ENCODE measurements at places on chromosomes 5 and 9.

DNA sequence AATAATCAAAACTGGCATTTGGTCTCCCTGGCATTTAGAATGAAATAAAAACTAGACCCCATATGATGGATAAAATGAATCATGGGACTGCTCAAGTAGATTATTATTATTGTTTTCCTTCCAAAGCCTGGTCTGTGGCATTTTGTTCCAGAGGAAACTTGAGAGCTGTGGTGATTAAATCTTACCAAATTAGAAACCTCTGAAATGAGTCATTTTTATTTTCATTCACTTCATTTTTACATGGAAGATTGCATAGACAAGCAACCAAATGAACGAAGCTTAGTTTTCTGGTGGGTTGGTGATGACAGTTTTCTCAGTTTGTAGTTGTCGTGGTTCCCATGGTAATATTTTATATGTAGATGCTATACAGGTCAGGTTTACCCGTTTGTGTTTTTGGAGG, 23.4 kb downstream of the PAM start:
- DNase-seq = no peak

DNA sequence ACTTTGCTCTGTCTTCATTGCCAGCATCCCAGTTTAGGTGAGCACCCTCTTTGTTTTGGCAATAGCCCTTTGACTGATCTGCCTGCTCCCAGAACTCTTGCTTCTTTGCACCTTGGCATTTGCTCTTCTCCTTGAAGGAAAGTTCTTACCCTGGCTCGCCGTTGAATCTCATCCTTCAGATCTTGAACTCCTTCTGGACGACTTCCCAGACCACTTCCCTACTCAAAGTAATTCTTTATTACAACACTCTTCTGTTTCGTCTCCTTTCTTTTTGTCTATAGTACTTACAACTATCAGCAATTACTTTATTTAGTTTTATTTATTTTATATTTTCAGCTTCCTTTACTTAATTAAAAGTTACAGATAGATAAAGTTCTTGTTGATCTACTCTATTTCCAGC, 1510.1 kb downstream of the MAT2B start:
- DNase-seq = no peak

DNA sequence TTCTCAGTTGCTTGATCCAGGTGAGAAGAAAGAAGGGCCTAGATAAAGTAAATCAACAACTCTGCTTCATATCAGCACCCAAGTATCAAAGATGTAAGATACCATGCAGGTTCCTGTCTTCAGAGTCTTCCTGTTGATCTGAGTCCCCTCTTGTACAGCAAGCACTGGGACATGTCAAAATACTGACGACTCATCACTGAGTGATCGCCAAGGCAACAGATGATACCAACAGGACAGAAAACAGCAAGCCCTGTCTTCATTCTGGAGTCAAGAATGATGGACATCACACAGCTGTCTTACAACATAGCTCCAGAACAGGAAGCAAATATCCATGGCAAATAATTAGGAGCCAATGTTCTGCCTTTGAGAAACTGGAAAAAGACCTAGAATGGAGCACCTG, 83.7 kb downstream of the TARS1 start:
- no peak for DNase-seq

GRCh38 chr5:135876146-135876545, 19.5 kb downstream of the IL9 start:
- no peak for DNase-seq

GRCh38 chr9:69760278-69760610, 433 bp upstream of the PTAR1 start:
- DNase-seq = no peak

GRCh38 chr5:139668924-139669661, 20.9 kb downstream of the CXXC5 start:
- no peak for DNase-seq

DNA sequence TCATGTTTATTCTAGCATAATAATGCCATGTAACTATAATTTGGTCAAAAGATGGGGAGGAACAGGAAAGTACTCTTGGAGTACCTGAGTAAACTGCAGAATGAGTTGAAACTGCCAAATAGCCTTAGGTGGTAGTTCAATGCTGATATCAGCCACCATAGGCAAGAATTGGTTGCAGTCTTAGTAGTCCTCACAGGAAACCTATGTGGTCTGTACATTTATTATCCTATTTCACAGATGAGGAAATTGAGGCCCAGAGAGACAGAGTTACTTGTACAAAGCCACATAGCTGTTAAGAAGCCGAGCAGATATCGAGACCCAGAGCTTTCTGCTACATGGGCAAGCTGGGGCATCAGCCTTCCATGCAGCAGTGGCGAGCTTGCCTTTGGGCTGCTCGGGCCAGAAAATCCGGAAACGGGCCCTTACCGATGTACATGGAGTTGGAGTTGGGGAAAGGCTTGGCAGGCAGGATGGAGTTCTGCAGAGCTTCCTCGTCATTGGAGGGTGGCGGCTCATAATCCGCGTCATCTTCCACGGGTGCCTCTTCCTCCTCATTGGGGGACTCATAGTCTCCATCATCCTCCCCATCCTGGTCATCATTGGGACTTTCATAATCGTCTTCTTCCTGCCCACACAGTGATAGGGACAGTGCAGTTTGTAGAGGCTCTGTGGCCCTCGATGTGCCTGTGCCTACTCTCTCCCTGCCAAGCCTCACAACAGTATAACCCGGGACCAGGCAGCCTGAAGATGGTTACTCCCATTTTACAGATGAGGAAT, 27.1 kb downstream of the LCP2 start:
- DNase-seq = no peak

DNA sequence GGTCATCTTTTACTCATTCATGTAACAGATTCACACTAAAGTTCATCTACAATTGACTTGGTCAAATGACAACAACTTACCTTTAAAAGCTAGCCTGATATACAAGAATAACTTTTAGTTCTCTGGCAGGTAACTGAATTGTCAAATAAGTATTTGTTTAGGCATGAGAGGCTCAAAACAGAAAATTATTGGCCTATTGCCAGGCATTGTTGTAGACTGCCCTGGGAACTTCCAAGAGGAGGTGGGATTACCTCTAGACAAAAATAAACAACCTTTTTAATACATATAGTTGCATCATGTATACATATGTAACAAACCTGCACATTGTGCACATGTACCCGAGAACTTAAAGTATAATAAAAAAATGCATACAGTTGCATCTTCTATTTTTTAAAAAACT, 18.2 kb upstream of the SLCO4C1 start:
- DNase-seq = no peak

DNA sequence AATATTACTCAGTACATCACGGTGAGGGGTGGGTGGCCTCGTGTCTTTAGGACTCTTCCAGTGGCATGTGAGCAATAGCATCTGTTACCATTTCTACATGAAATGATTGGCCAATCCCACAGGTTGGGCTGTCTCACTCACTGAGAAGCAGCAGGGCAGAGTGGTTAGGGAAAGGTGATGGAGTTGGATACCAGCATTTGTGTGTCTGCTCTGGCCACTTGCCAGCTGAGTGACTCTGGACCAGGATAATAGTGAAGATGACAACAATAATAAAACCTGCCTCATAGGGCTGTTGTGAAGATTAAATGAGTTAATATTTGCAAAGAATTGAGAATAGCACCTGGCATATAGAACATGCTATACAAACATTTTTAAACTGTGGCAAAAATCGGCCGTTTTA, 42.0 kb downstream of the IQGAP2 start:
- no peak for DNase-seq

DNA sequence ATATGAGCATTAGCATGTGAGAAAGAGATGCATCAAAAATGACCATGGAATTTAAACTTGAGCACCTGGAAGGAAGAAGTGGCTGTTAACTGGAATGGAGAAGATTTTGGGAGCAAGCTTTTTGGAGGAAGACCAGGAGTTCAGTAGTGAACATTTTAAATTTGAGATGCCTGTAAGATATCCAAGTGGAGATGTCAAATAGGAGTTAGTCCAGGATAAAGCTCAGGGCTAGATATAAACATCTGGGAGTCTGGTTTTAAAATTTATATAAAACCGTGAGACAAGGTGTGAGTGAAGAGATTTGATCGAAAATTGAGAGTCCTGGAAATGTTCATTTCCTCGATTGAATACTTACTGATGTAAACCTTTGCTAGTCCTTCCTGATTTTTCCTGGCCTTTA, 217.5 kb downstream of the ZSWIM6 start:
- no peak for DNase-seq

DNA sequence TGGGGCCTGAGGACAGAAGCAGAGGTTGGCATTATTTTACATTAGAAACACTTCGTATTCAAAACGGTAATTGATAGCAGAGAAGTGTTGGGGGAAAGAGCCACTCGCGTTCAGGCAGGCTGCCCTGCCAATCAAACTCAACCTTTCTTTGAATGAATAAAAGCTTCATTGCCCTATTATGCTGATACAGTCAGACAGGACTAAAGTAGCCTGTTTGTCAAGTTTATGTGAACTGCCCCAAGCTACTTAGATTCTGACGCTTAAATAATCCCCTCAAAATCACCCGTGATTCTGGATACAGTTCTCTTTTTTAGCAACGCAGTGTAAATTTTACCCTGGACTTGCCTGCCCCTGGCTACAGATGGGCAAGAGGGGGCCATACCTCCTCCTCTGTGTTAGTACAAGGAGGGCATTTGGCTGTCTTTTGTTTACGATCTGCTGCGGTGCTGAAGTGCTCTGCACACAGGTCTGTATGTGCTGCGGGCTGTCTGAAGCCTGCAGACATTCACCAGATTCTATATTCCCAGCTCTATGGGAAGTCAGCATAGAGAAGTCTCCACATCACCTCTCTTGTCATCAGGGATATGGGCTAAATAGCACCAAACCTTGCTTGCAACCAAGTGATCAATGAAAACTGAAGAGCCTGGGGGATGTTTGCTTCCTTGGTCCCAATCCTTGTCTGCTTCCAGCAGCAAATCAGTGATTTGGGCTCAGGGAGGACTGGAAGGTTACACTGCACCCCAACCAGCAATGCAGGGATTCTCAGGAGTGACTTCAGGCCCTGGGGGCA, 218.4 kb downstream of the EBF1 start:
- DNase-seq = no peak

- no peak for DNase-seq
Observed at GRCh38 chr9:76266649-76267283, 127.5 kb downstream of the RFK start.

- DNase-seq = no peak
Observed at GRCh38 chr9:125515983-125516940, 190.7 kb downstream of the MAPKAP1 start.

- DNase-seq = no peak
Observed at GRCh38 chr5:122199146-122199545, 69.8 kb downstream of the ZNF474 start.

GRCh38 chr9:12640016-12640587, 53.1 kb upstream of the TYRP1 start:
- no peak for DNase-seq

GRCh38 chr9:69603656-69604055, 68.5 kb downstream of the APBA1 start:
- DNase-seq = no peak

DNA sequence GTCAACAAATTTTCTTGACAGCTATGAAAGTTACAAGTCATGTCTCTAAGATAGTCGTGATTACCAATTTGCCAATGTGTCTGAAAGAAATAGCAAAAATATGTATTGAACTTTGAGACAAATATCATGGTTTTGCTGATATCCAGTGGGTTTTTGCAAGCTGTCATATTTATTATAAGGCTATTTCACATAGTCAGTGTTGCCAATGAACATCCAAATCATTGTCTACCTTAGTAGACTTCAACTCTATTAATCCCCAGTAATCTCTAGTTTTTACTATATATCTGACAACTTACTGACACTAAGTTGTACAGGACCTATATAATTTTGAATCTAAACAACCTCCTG, 203.2 kb downstream of the TSSK1B start:
- no peak for DNase-seq

DNA sequence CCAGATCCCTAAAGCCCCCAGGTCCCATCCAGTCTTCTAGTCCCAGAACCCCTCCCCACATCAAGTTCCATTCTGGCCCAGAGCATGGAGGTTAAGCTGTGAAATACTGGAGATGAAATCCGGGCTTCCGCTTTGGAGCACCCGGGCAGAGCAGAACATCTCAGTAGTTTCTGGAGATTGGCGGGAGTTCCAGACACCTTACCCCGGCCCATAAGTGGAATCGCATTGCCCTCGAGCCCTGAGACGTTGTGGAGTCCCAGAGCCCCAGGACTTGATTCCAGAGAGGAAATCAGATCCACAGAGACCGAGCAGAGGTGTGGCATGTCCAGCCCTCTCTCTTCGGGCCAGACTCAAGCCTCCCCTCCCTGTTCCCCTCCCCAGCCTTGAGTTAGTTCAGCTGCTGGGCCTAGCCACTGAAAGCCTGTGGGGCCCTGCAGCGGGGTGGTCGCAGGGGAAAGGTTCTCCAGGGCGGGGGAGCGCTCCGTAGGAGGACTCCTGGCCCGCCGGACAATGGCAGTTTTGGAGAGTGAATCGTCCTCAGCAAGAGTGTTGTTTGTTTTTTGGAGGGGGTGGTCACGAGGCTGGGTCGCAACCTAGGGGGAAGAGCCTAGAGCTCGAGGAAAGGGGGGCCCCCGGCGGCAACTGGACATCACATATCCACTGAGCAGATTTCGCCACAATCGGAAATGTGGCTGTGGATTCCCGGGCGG, 1.0 kb upstream of the PAX5 start:
- no peak for DNase-seq

DNA sequence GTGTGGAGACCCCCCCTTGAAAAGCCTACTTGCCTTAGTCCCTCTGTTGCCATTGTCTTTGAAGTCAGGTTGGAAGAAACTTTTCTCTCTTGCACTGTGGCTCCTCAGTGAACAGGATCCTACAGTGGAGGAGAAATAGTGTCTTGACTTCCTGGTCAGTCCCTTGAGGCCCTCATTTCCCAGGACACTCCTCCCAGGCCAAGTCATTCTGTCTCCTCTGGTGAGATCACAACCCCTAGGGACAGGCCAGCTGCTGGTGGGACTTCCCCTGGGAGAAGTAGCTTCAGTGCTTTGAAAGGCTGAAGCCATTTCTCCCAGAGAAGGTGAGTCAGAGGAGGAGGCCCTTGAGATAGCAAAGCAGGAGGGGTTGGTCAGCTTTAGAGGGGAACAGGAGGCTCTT, 10.1 kb upstream of the GRIA1 start:
- DNase-seq = no peak

Measured in breast epithelium (tissue), 4 donors.